ENCODE measurements at places on chromosomes 5 and 9.

GRCh38 chr5:110441035-110441434, 285.4 kb downstream of the TMEM232 start:
- no peak for DNase-seq

DNA sequence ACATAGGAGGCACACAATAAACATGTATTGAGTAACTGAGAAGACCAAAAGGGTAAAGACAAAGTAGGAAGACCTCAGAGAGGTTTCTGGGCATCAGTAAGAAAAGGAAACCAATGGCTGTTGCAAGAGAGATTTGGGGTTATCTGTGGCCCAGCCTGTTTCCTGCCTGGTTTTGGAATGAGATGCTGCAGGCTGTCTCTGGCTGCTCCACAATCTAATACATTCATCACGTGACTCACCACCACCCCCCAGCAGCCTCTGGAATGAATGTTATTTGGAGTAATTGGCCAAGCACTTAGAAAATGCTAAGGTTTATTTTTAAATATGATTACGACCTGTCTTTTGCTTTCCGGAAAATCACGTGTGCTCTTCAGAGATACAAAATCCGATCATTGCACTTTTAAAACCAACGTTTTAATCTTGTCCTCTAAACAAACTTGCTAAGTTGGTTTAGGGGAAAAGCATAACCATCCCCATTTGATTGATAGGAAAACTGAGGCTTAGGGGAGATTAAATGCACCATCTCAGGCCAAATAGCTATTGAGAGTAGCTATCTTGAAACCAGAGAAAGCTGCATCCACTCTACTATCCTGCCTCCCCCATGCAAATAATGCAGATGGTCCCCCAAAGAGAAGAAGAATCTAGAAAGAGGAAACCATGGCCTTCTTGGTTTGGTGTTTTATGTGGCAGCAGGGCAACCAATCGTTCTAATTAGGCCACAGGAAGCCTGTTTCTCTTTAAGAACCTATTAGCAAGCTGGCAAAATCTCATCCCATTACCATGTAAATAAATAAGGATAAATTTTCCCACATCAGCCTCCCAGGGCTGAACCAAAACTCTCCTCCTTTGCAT, 151.8 kb upstream of the ADRA1B start:
- DNase-seq = no peak

DNA sequence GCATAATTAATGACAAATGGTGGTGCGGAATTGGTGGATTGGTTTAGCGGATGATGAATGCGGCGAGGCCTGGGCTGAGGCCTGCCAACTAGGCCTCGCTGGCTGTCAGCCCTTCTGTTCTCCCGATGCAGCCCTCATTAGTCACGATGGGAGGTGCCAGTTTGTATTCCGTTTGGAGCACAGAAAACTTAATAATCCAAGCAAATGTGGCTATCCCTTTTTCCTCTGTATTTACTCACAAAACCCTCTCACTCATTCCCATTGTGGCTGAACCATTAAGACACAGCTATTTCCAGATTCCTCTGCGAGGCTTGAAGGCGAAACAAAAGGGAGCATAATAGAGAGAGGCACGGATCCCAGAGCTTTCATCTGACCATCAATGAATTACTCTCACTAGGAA, 114.3 kb downstream of the MVB12B start:
- DNase-seq = no peak

GRCh38 chr9:78865737-78866136, 568.8 kb downstream of the PSAT1 start:
- no peak for DNase-seq

DNA sequence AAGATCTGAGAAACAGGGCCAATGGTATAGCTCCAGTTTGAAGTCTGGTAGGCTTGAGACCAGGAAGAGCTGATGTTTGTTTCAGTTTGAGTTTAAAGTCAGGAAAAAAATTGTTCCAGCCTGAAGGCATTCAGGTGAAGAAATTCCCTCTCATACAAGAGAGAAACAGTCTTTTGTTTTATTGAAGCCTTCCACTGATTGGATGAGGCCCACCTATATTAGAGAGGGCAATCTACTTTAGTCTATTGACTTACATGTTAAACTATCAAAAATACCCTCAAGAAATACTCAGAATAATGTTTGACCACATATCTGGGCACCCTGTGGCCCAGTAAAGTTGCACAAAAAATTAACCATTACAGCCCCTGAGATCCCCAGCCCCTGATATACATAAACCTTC, 5.2 kb upstream of the DEPDC1B start:
- no peak for DNase-seq

DNA sequence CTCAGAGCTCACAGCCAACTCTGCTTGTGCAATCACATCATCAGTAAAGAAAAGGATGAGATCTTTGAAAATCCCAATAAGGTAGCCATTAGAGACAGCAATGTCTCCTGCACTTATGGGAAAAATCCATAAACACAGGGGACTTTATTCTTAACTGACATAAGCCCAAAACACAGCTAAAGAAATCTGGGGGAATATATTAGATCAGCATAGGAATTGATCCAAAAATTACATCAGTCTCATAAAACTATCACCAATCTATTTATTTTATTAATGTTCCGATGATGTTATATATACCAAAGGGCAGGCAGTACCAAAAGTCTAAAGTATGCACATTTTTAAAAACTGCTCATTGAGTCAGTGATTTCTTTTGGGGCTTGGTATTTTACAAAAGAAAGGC, 6.9 kb downstream of the MRPS27 start:
- DNase-seq = no peak

DNA sequence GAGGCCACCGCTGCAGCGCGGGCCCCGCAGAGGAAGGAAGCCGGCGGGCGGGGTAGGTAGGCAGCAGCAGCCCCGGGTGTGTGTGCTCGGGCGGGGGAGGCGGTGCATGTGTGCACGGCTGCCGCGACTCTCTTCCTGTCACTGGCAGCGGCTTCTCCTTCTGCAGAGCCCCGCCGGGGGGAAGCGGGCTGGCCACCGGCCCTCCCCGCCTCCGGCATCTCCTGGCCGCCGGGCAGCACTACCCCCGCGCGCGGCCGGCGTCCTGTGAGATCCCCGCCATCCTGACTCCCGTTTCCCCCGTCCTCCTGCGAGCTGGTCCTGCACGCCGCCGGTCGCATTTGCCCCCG, 315 bp downstream of the PIK3R1 start:
- DNase-seq = no peak

- no peak for DNase-seq
These were observed 20.3 kb downstream of the CAMSAP1 start for GRCh38 chr9:135887021-135887507.

DNA sequence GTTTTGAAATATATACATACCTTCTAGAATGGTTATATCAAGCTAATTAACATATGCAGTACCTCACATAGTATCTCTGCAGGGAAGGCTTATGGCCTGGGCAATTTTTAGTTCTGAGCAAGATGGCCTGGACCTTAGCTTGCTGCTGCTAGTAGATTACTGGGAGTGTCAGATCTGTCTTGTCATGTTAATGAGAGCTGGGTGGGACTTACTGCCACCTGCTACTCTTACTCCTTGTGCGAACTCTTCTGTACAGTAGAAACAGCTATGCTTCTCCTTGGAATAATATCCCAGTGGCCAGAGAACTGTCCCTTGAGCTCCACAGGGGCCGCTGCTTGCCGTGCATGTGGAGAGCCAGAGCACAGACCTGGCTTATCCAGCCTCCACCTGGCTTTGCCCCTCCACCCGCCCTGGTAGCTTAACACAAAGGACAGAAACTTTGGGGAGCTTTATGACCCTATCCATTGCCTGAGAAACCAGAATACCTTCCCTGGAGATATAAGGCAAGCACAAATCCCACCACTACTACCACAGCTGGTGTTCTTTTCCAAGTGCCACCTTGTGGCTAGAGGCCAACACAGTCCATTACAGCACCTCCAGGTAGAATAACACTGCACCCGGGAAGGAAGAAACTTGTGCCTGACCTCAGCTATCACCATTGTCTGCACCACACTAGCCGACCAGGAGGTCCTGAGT, 74.4 kb upstream of the RUSC2 start:
- no peak for DNase-seq

DNA sequence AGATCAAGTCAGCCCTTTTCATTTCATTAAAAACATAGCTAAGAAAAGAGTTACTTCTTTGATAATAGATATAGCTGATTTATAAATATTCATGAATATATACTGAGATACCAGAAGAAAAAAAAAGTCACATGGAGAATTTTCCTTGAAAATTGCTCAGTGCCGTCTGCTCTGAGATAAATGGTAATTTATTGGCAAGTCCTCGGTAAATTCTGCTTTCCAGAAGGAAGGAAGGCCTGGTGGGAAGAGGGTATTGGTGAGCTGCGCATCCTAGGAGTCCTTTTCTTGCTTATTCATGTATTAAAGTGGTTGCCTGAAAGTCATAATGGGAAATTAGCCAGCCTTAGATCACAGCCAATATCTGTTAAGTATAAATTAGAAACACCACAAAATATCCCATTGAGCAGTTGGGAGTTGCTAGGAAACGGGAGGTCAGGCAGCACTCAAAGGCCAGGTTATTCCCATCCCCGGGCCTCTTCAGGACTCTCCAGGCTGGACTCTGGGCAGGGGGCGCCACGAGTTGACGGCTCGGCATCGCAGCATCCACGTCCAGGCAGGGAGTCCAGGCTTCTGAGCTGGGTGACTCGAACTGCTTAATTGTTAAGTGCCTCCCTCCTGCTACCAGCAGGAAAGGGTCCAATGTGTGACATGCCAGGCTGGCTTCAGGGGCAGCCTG, 116.7 kb upstream of the RETREG1 start:
- no peak for DNase-seq

- DNase-seq = peak; percentile 83
These were observed 45.4 kb upstream of the ZFR start for GRCh38 chr5:32489791-32490562.

GRCh38 chr5:160260881-160261815, 31.8 kb downstream of the FABP6 start:
- no peak for DNase-seq

- DNase-seq = no peak
These were observed 46.5 kb downstream of the TAF11L14 start for GRCh38 chr5:17680737-17681136.

DNA sequence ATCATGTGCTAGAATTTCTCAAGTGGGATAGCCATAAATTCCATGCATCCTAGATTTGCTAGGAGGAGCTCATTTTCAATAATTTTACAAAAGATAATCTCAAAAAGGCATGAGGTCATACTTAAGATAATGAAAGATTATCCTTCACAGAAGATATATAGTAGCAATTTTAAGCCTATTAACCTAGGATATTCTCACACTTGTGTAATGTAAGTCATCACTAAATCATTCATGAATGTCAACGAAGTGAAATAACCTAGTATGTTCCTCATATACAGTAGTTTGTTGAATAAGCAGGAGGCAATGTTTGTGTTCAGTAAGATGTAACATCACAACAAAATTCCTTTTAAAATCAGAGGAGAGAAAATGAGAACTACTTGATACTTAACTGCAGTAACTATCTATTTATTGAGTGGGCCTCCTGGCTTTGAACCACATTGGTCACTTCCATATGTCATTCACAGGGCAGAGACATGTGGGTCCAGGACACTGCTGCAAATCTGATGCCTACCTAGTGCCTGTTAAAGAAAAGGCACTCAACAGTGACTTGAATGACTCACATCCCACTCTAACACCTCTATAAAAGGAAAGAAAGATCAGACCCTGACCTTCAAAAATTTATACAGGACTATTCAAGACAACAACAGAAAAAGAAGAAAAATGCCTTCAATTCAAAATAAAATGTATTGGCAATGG, 8.2 kb downstream of the LIFR start:
- no peak for DNase-seq

DNA sequence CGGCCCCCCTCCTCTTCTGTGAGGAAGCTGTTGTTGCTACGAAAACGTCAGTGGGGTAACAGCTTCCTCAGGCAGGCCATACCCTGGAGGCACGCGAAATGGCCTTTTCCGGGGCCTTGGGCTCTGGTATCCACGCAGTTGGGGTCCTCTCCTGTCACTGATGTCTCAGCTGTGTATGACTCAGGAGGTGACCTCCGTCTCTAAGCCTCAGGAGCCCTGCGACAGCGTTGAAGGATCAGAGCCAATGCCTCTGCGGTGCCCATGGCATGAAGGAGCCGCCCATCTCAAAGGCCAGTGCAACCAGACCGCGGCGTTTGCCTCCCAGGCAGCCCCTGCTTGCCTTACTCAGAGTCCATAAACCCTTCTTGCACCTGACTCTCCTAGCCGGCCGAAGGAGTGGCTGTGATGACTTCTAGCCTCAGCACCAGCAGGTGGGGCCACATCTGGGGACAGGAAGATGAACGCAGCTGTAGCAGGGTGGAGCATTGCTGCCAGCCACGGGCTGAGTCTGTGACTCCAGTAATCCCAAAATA, 1.0 kb upstream of the MXD3 start:
- DNase-seq = no peak

GRCh38 chr5:43152946-43153345, 32.2 kb downstream of the ZNF131 start:
- DNase-seq = no peak

GRCh38 chr9:80305136-80305535, 733.4 kb downstream of the TLE4 start:
- DNase-seq = no peak

DNA sequence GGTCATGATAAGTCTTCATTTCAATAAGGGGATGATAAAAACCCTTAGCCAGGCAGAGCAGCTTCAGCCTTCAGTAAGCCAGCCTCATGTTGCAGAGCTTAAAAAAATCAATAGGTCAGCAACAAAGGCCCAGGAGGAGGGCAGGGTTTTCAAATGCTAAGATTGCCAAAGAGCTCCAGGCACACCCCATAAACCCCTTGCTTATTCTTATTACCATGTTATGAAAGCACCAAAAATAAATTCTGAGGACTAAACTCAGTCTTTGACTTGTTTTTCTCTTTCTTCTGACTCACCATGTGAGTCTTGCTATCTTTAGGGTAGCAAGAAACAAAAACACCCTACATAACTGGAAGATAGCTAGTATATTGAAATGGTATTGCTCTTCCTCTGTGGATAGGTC, 317.1 kb downstream of the KCTD16 start:
- no peak for DNase-seq

- DNase-seq = no peak
These were observed 53.1 kb downstream of the TLE1 start for GRCh38 chr9:81636255-81636599.

DNA sequence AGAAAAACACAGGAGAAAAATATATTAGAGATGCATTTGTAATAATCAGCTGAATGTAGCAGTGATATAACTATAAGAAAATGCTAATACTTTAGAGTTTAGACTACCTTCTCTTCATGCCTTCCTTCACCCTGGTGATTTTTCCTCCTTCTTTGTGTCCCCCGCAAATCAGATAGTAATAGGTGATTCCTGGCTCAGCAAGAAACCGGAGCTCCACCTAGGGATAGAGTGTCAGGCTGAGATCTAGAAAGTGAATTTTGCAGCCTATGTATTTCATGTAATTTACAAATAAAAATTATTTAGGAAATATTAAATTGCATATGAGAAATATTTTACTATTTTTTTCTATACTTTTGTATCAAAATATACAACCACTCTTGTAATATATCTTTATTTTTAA, 109.8 kb upstream of the ST8SIA4 start:
- DNase-seq = no peak

GRCh38 chr5:158013939-158014338, 155.0 kb upstream of the CLINT1 start:
- DNase-seq = no peak

GRCh38 chr9:119215651-119216050, 153.6 kb downstream of the BRINP1 start:
- DNase-seq = no peak
